Inflammatory macrophage treated with lipopolysaccharide for 4 hours (primary cell): ENCODE measurements at places on chromosomes 5 and 9.

GRCh38 chr9:94900222-94901018, 173.9 kb downstream of the AOPEP start:
- peak; percentile 39 for DNase-seq

GRCh38 chr9:136207616-136208015, 2.7 kb upstream of the LHX3 start:
- DNase-seq, result no peak

- no peak for DNase-seq
Observed at GRCh38 chr9:137123468-137123837, 8.9 kb upstream of the DPP7 start.

- no peak for DNase-seq
Observed at GRCh38 chr5:93099902-93100347, 481.1 kb downstream of the NR2F1-AS1 start.

- peak; percentile 39 for DNase-seq
Observed at GRCh38 chr5:135161221-135161620, 127.2 kb upstream of the PITX1 start.

DNA sequence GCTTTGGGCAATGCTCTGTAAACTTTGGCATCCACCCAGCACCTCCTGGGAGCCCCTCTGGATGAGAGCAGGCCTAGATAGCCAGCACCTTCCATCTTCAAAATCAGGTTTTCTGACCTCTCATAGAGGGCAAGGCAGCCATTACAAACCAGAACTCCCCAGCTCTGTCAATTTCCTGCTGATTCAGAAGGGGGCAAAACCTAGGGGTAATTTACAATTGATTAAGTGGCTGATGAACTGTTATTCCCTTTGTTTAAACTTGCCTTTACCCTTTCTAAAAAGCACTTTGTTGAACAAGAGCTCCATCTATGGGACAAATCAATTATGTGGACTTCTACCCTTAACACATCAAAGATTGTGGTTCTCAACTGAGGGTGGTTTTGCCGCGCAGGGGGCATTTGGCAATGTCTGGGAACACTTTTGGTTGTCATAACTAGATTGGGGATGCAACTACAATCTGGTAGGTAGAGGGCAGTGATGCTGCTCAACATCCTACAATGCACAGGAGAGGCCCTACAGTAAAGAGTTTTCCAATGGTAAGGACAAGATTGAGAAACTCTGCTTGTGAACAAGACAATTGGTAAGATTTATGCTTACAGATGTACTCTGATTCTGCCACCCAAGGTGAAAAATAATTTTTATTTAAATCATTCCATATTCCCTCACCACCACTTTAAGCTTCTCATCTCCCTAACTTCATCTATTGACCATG, 184.1 kb downstream of the MARCHF11 start:
- DNase-seq, result no peak

DNA sequence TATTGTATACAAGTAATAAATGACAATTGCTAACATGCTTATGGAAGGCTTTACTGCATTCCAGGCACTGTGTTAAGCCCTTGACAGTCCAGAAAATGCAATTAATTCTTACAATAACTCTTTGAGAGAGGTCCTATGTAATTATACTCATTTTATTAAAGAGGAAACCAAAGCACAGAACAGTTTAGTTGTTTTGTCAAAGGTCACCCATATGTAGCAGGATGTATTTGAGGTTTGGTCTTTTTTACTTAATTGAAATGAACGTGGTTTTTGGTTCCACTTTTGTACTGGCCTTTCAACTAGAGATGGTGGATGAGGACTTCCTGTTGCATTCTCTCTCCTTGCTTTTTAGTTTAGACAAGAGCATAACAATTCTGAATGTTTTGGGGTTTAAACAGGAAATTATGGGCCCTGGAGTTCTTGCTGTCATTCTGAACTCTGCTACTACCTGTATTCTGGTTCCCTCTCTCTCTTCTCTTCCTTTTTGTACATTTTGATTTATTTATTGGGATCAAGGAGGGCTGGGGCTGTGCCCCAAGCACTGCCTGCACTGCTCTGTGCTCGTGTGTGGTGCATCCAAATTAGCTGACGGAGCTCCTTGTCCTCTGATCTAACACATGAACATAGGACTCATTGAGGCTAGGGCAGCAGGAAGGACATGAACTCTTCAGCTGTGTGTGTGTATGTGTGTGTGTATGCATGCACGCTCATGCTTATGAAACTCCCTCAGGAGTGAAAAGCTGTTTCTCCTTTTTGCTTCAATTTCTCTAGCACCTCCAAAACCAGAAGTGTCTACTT, 47.4 kb downstream of the SLC28A3 start:
- peak; percentile 18 for DNase-seq

DNA sequence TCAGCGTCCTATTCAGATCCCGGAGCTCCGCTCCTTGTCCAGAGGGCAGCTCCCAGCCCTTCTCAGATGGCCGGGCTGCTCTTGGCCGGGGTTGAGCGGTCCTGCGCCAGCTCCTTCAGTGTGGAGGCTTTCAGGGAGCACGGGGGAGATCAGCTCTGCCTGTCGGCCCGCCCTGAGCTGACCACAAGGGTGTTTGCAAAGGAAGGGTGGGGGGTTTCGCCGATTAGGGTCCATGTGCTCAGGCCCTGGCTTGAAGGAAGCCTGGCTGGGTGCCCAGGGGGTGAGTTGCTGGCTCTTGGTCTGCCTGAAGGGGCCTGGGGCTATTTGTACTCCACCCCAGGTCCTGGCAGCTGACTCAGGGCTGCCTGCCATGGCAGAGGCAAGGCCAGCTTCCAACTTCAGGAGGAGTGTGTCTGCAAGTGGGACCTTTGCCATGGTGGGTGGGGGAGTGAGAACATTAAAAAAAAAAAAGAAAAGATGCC, 250.1 kb upstream of the KLF4 start:
- DNase-seq, result no peak

DNA sequence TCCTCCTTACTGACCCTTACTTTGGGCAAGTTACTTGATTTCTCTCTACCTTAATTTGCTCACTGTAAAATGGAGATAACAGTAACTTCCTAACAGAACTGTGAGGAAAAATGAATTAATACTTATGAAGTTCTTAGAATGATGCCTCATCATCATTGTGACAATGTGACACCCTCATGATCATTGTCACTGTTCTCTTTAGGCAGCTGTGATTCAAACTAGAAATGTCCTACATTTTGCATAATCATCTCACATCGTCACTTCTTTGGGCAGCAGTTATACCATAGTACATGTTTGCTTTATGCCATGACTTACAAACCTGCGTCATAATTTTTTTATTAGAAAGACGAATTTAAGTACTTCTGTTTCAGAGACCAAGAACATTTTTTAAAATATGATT, 9.7 kb downstream of the SLC30A5 start:
- DNase-seq, result peak; percentile 83
